Activated T-cell treated with anti-CD3 and anti-CD28 coated beads, Interleukin-2, amount 50 U/mL, for 72 hours (primary cell): ENCODE measurements at places on chromosomes 5 and 9. TPM values are rescaled to one million over a fixed set of nuclear protein-coding genes. Genes with fewer than 3 reads are reported as not detected.
A peak's percentile ranks its signal among the peaks of the same experiment; 100 is the strongest.

The NRARP gene
- total RNA-seq: 1.6 TPM

The CYSTM1 gene
- 15.3 TPM for total RNA-seq

The PCDHGA1 gene
- total RNA-seq: 0.05 TPM

The PRUNE2 gene
- total RNA-seq: 1.5 TPM

The SPATA31E1 gene
- not detected for total RNA-seq

The ARL14EPL gene
- not detected for total RNA-seq

The MYMK gene
- not detected for total RNA-seq

The ARAP3 gene
- total RNA-seq: 4.1 TPM

The NEUROG1 gene
- total RNA-seq: not detected

DNA sequence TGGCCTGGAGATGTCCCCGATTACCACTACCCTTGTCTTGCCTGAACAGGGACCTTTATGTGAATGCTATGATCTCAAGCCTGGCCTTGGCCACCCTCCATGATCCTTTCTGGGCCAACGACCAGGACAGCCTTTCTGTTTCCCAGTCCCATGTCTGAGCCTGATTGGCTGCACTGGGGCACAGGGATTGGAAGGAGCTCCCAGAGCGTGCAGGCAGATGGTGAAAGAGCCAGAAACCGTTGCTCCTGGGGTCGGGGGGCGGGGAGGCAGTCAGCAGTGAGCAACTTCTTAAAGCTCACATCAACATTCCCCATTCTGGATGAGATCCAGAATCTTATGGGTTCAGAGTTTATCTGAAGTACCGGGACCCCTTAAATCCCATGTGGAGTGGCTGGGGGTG, 84.4 kb downstream of the INSYN2B start:
- H3K27ac ChIP-seq: no peak overlapping the region
- H3K4me1 ChIP-seq: peaks cover 2% of the 10 kb centered on the region
- peaks cover 8% of the 10 kb centered on the region for H3K36me3 ChIP-seq
- no peak for DNase-seq

- DNase-seq: no peak
- no peak overlapping the region for H3K4me3 ChIP-seq
- H3K27me3 ChIP-seq: no peaks in the 10 kb centered on the region
Observed at GRCh38 chr9:79149585-79149984, 422.2 kb upstream of the TLE4 start.

- no peak overlapping the region for H3K27ac ChIP-seq
- H3K36me3 ChIP-seq: no peaks in the 10 kb centered on the region
- H3K27me3 ChIP-seq: no peaks in the 10 kb centered on the region
- no peak overlapping the region for H3K4me3 ChIP-seq
- no peak for DNase-seq
Observed at GRCh38 chr9:108744641-108745040, 111.1 kb downstream of the ACTL7B start.

GRCh38 chr5:180205916-180206315, 3.1 kb downstream of the RASGEF1C start:
- H3K36me3 ChIP-seq: no peaks in the 10 kb centered on the region
- no peak for DNase-seq
- no peak overlapping the region for H3K4me3 ChIP-seq
- H3K4me1 ChIP-seq: peaks cover 18% of the 10 kb centered on the region
- peaks cover 35% of the 10 kb centered on the region for H3K27me3 ChIP-seq

GRCh38 chr9:36263683-36264082, 5.4 kb upstream of the GNE start:
- no peak overlapping the region for H3K4me3 ChIP-seq
- H3K27ac ChIP-seq: no peak overlapping the region
- H3K4me1 ChIP-seq: peaks cover 2% of the 10 kb centered on the region

GRCh38 chr5:98755406-98755805, 18.1 kb upstream of the RGMB start:
- DNase-seq: no peak
- no peak overlapping the region for H3K4me3 ChIP-seq
- peaks cover 10% of the 10 kb centered on the region for H3K27me3 ChIP-seq
- no peaks in the 10 kb centered on the region for H3K4me1 ChIP-seq

- H3K4me3 ChIP-seq: no peak overlapping the region
- DNase-seq: no peak
- peaks cover 19% of the 10 kb centered on the region for H3K4me1 ChIP-seq
- H3K36me3 ChIP-seq: no peaks in the 10 kb centered on the region
- no peaks in the 10 kb centered on the region for H3K27me3 ChIP-seq
Observed at GRCh38 chr9:76114144-76114543, 223.7 kb downstream of the PCSK5 start.

- H3K27ac ChIP-seq: no peak overlapping the region
- H3K4me3 ChIP-seq: no peak overlapping the region
- H3K36me3 ChIP-seq: no peaks in the 10 kb centered on the region
- no peaks in the 10 kb centered on the region for H3K4me1 ChIP-seq
- peaks cover 78% of the 10 kb centered on the region for H3K27me3 ChIP-seq
- DNase-seq: no peak
Observed at GRCh38 chr9:74742191-74742790, 145.4 kb downstream of the TRPM6 start.

DNA sequence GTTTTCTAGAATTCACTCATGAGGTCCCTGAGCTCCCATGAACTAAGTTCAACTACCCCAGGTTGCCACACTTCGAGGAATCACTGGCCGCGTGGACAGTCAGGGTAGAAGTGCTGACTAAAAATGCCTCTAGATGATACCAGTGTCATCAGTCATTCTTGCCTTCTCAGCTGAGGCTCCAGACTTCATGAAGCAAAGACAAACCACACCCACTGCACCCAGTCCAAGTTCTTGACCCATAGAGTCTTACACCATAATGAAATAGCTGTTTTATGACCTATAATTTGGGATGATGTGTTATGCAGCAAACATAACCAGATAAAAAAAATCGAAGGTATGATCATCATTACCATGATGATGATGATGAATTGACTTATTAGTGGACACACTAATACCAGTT, 632.9 kb upstream of the TLE4 start:
- DNase-seq: no peak
- H3K27ac ChIP-seq: no peak overlapping the region
- H3K4me3 ChIP-seq: no peak overlapping the region
- no peaks in the 10 kb centered on the region for H3K27me3 ChIP-seq
- no peaks in the 10 kb centered on the region for H3K4me1 ChIP-seq

GRCh38 chr9:1490341-1491232, 440.4 kb downstream of the DMRT2 start:
- H3K27ac ChIP-seq: peak overlapping the region; percentile 97
- H3K4me1 ChIP-seq: peaks cover 17% of the 10 kb centered on the region
- no peaks in the 10 kb centered on the region for H3K27me3 ChIP-seq
- DNase-seq: peak; percentile 20

DNA sequence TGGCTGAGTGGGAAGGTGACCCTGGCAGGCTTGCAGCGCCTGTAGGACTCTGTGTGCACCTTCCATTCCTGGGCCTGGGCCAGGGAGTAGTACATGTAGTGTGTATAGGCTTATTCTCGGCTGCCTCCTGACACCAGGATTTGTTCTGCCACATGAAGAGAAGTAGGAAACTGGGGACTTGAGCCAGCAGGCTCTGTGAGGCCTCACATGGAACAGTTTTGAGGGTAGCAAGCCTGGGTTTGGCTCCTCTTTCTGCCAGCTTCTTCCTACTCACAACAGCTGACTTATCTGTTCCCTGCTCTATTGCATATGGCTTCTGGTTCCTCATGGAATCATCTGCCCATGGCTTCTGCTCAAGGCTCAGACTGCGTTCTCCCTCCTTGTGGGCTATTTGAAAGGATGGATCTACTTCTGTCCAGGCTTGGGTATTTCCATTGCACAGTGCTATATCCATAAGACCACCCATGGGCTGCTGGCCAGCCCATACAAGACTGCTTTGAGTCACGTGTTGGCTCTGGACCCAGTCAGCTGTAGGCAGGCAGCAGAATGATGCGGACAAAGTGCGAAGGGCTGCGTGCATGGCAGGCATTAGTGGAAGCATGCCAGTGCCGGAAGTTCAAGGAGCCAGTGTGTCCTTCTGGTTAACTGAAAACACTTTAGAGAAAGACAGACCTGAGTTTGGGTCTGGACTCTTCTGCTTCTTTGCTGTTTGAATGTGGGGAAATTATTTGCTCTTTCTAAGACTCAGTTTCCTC, 11.0 kb upstream of the INSYN2B start:
- no peak overlapping the region for H3K27ac ChIP-seq
- H3K4me1 ChIP-seq: no peaks in the 10 kb centered on the region
- peaks cover 5% of the 10 kb centered on the region for H3K36me3 ChIP-seq
- H3K27me3 ChIP-seq: no peaks in the 10 kb centered on the region

DNA sequence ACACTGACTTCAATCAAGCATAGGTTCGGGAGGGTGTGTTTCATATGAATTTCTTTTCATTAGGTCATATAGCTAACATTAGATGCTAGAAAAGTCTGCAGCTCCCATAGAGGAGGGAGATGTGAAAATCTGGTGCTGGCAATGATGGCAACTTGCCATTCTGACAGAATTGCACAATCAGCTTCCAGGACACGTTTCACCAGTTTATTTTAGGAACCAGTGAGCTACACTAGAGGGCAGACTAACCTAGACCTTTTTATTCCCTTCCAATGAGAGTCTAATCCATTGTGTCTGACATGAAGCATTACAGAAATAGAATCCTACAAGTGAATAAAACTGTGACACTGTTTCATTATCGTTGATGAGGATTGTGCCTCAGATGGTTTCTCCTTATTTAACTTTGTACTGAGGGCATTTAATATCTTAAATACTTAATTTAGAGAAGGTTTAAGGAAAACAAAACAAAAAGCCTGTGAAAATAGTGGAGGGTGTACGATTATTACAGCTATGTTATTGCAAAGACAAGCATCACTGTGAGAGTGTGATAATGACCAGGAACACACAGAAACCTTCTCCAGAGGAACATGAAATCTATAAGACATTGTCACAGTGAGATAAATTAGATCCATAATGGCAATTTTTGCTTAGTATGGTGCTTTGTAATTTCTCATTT, 363.3 kb upstream of the RPS23 start:
- H3K4me3 ChIP-seq: no peak overlapping the region
- no peaks in the 10 kb centered on the region for H3K27me3 ChIP-seq
- H3K27ac ChIP-seq: peak overlapping the region; percentile 11
- H3K4me1 ChIP-seq: peaks cover 4% of the 10 kb centered on the region
- H3K36me3 ChIP-seq: no peaks in the 10 kb centered on the region
- DNase-seq: no peak

GRCh38 chr5:139023286-139023685, 148.2 kb upstream of the LRRTM2 start:
- no peak overlapping the region for H3K27ac ChIP-seq
- H3K4me1 ChIP-seq: peaks cover 20% of the 10 kb centered on the region
- H3K4me3 ChIP-seq: no peak overlapping the region
- no peaks in the 10 kb centered on the region for H3K27me3 ChIP-seq

DNA sequence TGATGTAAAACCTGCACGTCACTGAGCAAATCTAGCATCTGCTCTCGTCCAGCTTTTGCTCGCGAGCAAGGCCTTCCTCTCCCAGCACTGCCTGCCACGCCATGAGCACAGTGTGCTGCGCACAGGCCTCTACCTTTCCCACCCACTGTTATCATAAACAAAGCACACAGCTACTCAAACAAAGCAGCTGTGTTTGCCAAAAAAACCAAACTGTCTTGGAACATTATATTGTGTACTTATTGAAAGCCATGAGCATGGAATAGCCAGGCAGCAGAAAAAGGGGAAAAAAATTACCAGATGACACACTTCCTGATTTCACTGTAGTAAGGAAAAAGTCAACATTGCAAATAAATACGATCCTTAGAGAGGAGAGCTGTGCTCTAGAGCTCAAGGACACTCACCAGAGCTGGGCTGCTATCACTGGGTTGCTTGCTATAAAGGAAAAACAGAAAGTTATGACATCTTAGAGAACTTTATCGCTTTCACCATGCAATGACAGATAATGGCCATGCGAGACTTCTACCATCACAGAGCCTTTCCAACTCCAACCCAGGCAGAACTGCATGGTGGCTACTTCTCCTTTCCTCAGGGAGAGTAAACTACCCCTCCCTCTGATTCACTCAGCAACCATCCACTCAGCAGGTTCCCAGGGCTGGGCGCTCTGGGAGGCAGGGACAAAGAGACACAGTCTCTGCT, 69.6 kb downstream of the EPB41L4B start:
- H3K4me3 ChIP-seq: no peak overlapping the region
- no peak for DNase-seq
- no peak overlapping the region for H3K27ac ChIP-seq
- peaks cover 11% of the 10 kb centered on the region for H3K27me3 ChIP-seq
- no peaks in the 10 kb centered on the region for H3K36me3 ChIP-seq

- no peak overlapping the region for H3K27ac ChIP-seq
- H3K4me3 ChIP-seq: no peak overlapping the region
- peaks cover 16% of the 10 kb centered on the region for H3K27me3 ChIP-seq
- no peak for DNase-seq
- no peaks in the 10 kb centered on the region for H3K4me1 ChIP-seq
- peaks cover 2% of the 10 kb centered on the region for H3K36me3 ChIP-seq
Observed at GRCh38 chr9:116717150-116717549, 30.0 kb downstream of the TRIM32 start.

- no peaks in the 10 kb centered on the region for H3K4me1 ChIP-seq
- no peaks in the 10 kb centered on the region for H3K36me3 ChIP-seq
- H3K4me3 ChIP-seq: no peak overlapping the region
Observed at GRCh38 chr5:77900691-77901090, 124.6 kb upstream of the TBCA start.

DNA sequence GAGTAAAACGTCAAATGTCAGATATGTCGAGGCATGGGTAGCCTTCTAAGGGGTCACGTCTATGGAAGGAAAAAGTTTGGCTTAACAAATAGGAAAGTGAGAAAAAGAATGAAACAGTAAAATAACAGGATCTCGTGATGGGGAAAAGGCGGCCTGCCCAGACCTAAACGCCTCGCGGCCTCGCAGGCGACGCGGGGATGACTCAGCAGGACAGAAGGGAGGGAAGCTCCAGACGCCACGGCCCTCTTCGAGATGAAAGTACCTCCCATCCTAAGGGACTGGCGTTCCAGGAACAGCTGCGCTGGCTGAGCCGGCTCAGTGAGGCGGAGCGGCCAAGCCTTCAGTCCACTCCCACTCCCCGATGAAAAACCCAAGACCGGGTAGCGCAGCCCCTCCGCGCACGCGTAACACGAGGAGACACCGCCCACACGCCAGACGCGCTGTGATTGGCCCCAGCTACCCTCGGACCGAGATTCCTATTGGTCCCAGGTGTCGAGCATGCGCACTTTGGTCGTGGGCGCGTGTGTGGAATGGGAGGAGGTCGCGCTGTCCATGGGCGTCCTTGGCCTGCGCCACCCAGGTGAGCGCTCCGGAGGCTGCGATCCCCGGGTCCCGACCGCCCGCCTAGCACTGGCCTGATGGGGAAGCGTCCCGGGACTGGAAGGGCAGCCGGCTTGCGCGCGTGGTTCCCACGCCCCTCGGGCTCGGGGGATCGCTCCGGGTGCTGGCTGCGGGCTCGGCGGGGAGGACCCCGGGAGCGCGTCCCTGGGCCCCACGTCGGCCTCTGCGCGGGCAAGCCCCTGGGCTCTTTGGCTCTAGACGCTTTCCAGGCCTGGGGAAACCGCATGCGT, 588.5 kb downstream of the MTRR start:
- peak overlapping the region; percentile 87 for H3K4me3 ChIP-seq
- peaks cover 5% of the 10 kb centered on the region for H3K36me3 ChIP-seq
- DNase-seq: peak; percentile 85
- H3K4me1 ChIP-seq: peaks cover 20% of the 10 kb centered on the region
- H3K27ac ChIP-seq: peak overlapping the region; percentile 97

GRCh38 chr5:118533923-118534322, 454.4 kb downstream of the DTWD2 start:
- no peaks in the 10 kb centered on the region for H3K36me3 ChIP-seq
- no peaks in the 10 kb centered on the region for H3K4me1 ChIP-seq
- H3K4me3 ChIP-seq: no peak overlapping the region
- H3K27ac ChIP-seq: no peak overlapping the region
